HCT116 (cell line): ENCODE measurements at places on chromosomes 7 and 10.

GRCh38 chr10:90148116-90148855 is 446.9 kb downstream of the KIF20B start:
- peak; percentile 71 for DNase-seq

DNA sequence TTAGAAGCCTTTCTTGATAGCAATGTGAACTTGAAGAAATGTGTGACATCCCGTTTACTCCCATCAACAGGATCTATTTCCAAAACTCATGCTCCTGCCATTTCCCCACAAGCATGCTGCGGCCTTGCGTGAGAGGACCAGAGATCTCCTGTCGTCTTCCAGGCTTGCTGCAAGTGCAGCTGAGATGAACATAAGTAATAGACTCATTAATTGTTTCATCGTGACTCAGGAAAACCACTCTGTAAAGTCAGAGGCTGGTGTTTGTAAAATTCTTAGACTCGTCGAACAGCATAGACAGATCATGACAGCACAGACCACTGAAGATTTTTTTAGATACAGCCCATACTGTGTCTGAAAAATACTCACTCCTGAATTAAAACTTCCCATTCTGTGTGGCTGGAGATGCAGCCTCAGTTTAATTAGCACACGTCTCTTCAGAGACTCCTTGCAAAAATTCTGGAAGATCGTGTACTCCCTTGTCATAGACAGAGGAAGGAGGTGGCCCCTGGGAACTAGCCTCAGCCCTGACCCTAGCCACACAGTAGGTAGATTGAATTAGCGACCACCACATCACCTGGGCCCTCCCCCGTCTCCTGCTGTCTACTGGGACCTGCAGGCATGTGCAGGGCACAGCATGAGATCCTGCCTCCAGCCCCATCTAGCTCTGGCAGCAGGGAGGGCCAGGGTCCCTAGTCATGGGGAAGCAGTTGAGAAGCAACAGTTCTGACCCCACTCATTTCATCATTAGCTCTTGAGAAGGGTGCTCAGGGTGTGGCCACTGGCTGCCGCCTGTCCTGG is 226.0 kb downstream of the CELF2 start:
- no peak for DNase-seq

GRCh38 chr7:128164061-128164954 is 76.8 kb upstream of the LEP start:
- DNase-seq, result peak; percentile 55

DNA sequence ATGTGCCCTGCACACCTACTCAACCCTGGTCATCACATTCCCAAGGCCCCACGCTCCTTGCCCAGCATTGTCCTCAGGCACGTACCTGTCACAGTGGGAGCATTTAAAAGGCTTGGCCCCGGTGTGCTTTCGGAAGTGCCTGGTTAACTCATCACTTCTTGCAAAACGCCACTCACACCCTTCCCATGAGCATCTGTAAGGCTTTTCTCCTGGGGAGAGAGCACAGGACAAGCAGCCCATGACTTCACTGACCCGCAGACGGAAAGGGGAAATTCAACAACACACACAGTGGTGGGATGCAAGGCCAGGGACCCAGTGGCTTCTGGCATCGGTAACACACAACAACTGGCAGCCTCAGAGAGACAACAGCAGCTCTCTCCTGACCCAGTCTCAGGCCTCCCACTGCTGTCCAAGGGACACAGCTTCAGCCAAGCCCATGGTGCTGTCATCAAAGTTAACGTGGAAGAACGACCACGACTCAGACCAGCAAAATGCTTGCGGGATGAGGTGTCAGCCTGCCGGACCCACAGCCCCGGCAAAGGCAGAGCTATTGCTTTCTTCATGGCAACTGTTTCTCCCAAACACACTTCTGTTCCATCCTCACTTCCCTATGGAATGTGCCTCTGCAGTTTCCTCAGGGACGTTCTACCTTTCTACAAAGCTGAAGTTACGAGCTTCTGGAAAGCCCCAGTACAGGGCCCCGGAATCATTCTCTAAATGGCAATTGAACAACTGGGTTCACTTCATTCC is 4.8 kb downstream of the KLF6 start:
- no peak for DNase-seq

DNA sequence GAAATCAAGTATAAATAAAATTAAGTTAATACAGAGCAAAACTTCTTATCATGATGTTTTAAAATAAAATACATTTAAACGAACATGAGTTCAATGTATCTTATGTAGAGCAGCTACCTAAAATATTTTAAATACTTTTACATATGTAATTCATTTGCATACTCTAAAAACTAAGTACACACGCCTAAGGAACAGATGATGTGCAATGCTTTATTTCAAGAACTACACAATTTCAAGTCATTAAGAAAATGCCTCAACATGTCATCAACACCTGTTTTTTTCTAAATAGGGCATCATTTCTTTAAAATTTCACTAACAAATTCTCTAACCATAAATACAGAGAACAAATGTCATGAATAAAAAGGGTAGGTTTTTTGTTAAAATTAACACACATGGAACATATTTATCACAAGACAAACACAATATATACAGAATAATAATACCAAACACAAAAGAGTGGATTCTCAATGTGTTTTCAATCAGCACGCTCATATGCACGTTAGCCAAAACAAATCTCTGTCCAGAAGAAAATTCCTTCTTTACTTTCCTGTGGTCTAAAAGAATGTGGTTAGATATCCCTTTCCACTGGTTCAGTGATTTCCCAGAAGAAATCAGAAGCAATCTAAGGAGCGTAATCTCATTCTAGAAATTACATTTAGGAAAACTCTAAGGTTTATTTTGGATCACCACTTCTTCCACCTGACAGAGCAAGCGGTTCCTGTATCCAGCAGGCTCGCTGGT is 73.0 kb upstream of the PFKP start:
- no peak for DNase-seq

DNA sequence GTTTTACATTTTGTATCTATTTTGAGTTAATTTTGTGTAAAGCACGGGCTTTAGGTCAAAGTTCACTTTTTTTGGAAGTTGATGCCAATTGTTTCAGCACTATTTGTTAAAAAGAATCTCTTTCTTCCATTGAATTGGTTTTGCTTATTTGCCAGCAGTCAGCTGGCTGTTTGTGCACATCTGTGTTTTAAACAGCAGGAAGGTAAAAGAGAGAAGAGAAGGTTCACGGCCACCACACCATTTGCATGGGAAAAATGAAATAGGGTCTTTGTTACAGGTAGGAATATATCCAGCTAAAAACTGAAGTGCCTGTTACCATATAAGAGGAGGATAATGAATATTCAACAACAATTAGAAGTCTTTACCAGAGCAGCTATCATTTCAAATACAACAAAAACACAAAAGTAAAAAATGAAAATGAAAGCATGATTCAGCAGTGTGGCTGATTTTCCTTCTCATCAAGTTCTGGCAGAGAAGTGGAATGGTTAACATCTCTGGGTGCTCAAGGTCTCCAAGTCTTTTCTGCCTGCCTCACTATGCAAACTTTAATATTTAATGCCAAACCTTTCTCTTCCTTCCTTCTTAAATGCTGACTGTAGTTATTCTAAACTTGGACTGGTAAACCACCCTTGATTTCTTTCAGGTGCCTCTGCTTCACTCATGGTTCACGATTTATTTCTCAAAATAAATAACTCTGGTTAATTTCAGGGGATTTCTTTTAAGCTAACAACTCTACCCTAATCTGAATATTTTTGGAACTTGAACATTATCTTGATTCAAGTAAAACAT is 841.5 kb downstream of the GRM8 start:
- no peak for DNase-seq

DNA sequence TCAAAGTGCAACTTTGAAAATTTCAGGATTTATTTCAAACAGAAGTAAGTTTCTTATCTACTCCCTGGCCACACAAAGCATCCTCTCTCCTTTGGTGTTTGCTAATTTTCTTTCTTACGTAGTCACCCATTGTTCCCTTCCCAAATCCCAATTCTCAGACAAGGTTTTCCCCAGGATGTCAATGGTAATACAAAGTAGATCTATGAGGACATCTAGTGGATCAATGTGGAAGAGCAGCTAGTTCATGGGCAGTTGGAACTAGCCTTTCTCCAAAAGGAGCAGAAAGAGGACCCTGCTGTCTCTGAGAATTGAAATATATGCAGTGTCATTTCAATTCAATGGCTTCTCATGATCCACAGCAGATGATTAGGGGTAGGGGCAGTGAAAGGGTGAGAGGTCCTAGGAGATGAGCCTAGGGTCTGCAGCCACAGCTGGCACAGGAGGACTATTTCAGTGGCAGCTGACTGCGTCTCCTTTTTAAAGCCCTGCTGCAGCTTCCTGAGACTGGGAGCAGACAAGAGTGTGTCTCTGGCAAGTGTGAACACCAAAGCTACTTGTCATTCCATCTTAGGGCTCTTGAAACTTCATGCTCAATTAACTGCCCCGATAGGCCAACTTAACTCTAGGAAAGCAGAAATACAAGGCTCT is 632.6 kb downstream of the KCNMA1 start:
- DNase-seq, result peak; percentile 18

- no peak for DNase-seq
Measured at GRCh38 chr7:156545979-156546378, 94.6 kb upstream of the RNF32 start.

DNA sequence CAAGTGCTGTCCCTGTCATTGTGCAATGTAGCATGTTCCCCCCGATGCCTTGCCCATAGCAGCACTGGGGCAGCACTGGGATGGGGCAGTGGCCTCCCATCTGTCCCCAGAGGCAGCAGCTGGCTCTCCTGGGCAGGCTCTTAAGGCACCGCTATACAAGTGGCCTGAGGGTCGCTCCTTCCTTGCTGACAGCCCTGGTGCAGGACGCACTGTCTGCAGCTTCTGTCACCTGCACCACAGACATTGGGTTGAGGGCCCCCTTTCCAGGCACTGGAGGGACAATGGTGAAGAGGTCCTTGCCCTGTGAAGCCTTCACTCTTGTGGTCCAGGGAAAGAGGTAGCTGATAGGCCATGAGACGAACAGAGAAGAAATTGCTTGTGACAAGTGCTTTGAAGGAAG is 10.6 kb downstream of the CPSF4 start:
- no peak for DNase-seq

GRCh38 chr10:30540276-30540675 is 89.3 kb downstream of the LYZL2 start:
- DNase-seq, result no peak

DNA sequence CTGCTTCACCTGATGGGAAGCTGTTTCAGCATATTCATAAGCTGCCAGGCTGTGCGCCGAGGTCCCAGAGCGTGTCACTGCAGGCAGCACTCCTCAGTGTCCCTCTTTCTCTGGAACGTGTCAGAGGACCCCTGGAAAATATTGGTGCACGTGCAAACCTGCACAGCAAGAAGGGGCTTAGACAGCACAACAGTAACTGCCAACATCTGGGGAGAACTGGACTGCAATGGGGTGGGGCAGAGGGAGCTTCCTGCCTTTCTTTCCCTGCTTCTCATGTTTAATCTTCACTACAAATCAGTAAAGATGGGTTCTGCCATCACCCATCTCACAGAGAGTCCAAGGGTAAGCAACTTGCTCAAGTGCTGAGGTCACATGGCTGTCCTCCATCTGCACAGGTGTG is 86.5 kb upstream of the GPR26 start:
- no peak for DNase-seq

DNA sequence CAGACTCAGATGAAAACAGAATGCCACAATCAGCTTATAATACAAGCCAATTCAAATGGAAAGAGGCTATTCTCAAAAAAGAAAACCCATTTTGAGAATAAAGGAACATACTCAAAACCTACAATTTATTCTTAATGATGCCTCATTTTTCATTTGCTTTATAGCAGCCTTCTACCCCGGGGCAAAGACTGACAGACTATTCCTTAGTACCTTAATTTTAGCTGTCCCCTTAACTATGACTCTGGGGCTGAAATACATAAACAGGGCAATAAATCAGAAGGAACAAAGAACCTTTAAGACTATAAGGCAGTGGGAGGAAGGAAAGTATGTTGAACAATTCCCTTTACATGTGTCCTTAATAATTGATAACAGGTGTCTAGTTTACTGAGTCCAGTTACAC is 76.8 kb downstream of the TMEM106B start:
- DNase-seq, result no peak

GRCh38 chr7:126700807-126701604 is 551.7 kb downstream of the GRM8 start:
- peak; percentile 90 for DNase-seq
